ENCODE measurements at places on chromosomes 3 and 15. TPM values are rescaled to one million over a fixed set of nuclear protein-coding genes. Genes with fewer than 3 reads are reported as not detected.

The SNTN gene
- total RNA-seq: not detected

The JAGN1 gene
- 20.3 TPM for total RNA-seq

The P2RY1 gene
- not detected for total RNA-seq

The RETNLB gene
- total RNA-seq: not detected

The ISLR2 gene
- total RNA-seq: 2.9 TPM

The IL17RD gene
- total RNA-seq: 5.1 TPM

The PIAS1 gene
- total RNA-seq: 32.6 TPM

The DNAJA4 gene
- not detected for total RNA-seq

The CPNE9 gene
- not detected for total RNA-seq

The GRAMD2A gene
- total RNA-seq: 0.65 TPM

The SLC12A8 gene
- 7.7 TPM for total RNA-seq

The MYRIP gene
- total RNA-seq: not detected

The ECT2 gene
- total RNA-seq: 18.9 TPM

The TEX55 gene
- not detected for total RNA-seq

The TRPM1 gene
- not detected for total RNA-seq

The HEXA gene
- total RNA-seq: 199 TPM

The MUC20 gene
- 8.4 TPM for total RNA-seq

The ONECUT1 gene
- 0.15 TPM for total RNA-seq

The TGM5 gene
- total RNA-seq: not detected
